Upper lobe of left lung (tissue), 6 donors: ENCODE measurements at places on chromosomes 5 and 9.

- no peaks in the 10 kb centered on the region for H3K36me3 ChIP-seq
- H3K27ac ChIP-seq = no peak overlapping the region
- H3K4me1 ChIP-seq = no peaks in the 10 kb centered on the region
- H3K4me3 ChIP-seq = no peak overlapping the region
These were observed 341.7 kb upstream of the TYRP1 start for GRCh38 chr9:12351293-12352044.

- H3K4me1 ChIP-seq = peaks cover 13% of the 10 kb centered on the region
- no peaks in the 10 kb centered on the region for H3K27me3 ChIP-seq
- no peaks in the 10 kb centered on the region for H3K36me3 ChIP-seq
These were observed 1.0 kb downstream of the ANKH start for GRCh38 chr5:14870337-14871213.

DNA sequence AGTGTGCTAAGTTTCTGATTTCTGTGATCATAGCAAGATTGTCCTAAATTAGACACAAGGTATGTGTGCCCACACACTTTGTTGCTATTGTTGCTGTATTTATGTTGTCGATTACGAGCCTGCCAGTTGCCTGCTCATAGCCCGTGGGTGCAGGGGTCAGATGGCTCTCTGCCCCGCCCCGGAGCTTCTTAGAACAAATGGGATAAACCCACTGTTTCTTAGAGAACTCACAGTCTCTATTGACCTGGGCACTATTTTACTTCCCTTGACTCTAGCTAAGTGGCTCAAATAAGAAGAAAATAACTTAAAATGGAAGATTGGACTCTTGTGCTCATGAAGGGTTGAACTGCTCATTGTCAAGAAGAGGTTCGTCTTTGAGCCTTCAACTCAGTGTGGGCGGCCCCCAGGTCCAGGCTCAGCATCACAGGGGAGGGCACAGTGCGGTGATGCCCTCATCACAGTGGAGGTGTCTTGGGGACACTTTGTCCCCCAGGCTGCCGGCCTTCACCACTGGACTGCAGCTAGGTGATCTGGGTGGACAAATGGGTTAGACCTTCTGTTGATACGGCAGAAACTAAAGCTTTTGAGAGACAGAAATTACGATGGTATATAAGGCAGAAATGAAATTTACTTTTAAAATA is 155.5 kb downstream of the TENT4A start:
- no peaks in the 10 kb centered on the region for H3K36me3 ChIP-seq
- no peak overlapping the region for H3K4me3 ChIP-seq
- H3K4me1 ChIP-seq = no peaks in the 10 kb centered on the region
- no peak overlapping the region for H3K27ac ChIP-seq

GRCh38 chr5:168047043-168047668 is 244.3 kb upstream of the WWC1 start:
- H3K36me3 ChIP-seq = no peaks in the 10 kb centered on the region
- no peak overlapping the region for H3K4me3 ChIP-seq
- no peaks in the 10 kb centered on the region for H3K27me3 ChIP-seq

- peaks cover 26% of the 10 kb centered on the region for H3K4me1 ChIP-seq
- no peaks in the 10 kb centered on the region for H3K27me3 ChIP-seq
- no peak overlapping the region for H3K4me3 ChIP-seq
- no peaks in the 10 kb centered on the region for H3K36me3 ChIP-seq
- H3K27ac ChIP-seq = no peak overlapping the region
- DNase-seq = no peak
These were observed 74.1 kb downstream of the SLC38A9 start for GRCh38 chr5:55638051-55638450.

DNA sequence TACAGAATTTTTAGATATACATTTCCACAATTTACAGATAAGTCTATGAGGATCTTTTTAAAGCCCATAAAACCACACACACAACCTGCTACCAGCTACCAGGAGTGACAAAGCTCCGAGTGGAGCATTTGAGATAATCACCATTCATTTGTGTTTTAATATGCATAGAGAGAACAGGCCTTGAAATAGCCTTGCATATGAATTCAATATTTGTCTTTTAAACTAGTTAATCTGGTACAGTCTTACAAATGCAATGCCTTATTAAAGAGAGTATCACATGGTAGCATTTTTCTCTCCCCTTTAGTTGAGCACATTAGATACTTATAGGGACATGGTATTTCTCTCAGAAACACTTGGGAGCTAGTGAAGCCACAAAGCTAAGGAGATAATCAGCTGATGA is 49.1 kb downstream of the SEMA5A start:
- H3K4me3 ChIP-seq = no peak overlapping the region
- H3K27me3 ChIP-seq = no peaks in the 10 kb centered on the region
- no peaks in the 10 kb centered on the region for H3K4me1 ChIP-seq
- H3K36me3 ChIP-seq = no peaks in the 10 kb centered on the region
- no peak overlapping the region for H3K27ac ChIP-seq

DNA sequence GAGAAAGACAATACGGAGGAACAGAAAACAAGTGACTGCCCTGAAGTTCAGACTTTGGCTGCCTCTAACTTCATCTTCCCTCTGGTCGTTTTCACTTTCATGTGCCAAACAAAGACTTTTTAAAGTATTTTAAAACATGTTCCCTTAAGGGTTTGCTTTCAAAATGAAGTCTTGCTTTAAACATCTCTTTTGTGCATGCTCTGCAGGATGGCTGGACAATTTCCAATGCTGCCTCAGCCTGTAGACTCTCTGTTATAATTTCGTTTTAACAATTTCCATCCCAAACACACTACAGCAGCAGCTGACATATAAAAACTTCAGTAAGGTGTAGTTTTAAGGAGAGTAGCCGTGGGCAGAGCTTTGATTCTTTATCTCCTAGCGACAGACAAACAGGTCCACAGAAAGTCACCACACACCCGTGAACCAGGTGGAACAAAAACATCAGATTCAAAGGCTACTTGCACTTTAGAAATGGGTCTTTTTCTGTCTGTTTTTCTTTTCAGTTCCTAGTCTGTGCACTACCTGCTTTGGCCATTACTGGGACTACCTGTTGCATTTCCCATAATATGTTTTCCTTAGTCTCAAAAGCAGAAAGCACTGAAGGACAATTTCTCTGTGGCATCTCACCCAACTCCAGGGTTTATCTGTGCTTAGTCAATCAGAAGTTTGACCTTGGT is 308.9 kb downstream of the DTWD2 start:
- H3K4me3 ChIP-seq = no peak overlapping the region
- no peak overlapping the region for H3K27ac ChIP-seq
- no peaks in the 10 kb centered on the region for H3K27me3 ChIP-seq
- H3K4me1 ChIP-seq = no peaks in the 10 kb centered on the region

DNA sequence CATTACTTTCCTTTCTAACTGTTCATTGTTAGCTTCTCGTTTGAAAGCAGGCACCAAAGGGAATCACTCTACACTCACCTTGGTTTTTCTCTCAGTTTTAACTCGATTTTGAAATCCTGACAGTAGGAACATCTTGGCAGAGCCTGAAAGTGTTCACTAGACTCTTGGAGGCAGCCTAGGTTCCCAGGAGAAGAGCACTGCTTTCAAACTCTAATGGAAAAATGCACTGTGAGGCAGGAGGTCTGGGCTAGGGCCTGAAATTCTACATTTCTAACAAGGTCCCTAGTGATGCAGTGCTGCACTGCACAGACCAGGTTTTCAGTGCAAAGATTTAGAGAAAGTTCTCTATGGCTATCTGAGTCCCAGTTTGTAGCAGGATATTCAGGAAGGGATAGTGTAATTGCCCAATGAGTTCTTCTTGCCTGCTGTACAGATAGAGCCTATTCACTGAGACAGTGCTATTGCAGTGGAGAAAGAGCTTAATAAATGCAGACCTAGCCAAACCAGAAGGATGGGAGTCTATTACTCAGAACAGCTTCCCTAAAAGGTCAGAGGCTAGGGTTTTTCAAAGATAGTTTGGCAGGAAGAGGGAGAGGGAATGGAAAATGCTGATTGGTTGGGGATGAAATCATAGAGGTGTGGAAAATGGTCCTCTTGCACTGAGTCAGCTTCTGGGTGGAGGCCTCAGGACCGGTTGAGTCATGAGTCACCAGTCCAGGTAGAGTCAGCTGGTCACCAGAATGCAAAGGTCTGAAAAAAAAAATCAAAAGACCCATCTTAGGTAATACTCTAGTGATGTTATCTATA is 153.9 kb downstream of the GPBP1 start:
- DNase-seq = no peak
- H3K4me3 ChIP-seq = no peak overlapping the region
- H3K36me3 ChIP-seq = no peaks in the 10 kb centered on the region
- no peaks in the 10 kb centered on the region for H3K27me3 ChIP-seq

- peaks cover 31% of the 10 kb centered on the region for H3K4me1 ChIP-seq
- no peak for DNase-seq
- H3K27me3 ChIP-seq = no peaks in the 10 kb centered on the region
These were observed 1.9 kb upstream of the CDKN2B start for GRCh38 chr9:22010866-22011625.
